ENCODE measurements at places on chromosomes 6 and 20.
A peak's percentile ranks its signal among the peaks of the same experiment; 100 is the strongest.

DNA sequence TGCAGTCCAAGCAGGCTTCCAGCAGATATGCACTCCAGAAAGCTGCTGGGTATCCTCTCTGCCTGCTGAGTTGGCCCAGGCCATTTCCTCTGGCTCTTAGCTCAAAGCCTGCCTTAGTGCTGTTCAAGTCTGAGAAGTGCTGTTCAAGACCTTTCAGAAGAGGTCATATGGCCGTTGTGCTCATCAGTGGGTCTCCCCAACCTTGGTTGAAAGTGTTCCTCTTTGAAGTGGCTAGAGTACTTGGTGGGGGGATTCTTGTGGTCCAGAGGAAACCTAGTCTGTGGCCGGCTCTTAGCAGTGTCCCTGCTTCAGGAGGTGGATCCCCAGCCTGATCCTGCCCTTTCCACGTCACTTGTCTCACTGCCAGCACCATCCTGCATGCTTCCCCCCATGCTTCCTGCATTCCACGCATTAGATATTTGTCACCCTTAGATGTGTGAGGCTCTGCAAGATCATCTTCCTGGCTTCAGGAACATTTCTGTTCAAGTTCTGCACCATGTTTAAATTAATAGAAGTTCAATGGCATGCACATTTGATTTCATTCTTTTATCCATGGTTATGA is 105.0 kb downstream of the FIG4 start:
- no peak for DNase-seq

DNA sequence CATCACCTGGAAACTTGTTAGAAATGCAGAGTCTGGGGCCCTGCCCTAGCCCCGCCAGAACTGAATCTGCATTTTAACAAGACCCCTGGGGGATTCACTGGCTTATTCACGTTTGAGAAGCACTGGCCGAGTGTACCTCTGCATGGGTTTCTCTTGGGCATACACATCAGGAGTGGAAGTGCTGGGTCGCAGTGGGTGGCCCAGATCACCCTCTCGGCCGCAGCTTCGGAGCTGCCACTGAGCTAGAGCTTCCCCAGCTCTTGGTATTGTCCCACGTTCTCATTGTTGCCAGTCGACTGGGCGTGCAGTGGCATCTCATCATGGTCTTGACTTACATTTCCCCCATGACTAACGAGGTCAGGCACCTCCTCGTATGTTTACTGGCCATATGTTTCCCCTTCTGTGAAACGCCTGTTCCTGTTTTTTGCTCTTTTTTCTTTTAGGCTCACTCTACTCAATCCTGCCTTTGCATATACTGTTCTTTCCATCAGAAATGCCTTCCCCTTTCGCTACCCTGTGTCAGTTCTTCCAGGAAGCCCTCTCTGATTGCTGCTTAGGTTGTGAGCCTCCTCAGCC is 3.0 kb upstream of the DLGAP4 start:
- no peak for DNase-seq

- no peak for DNase-seq
Measured at GRCh38 chr6:19424853-19425252, 412.3 kb upstream of the ID4 start.

GRCh38 chr20:20432618-20433286 is 64.8 kb downstream of the INSM1 start:
- no peak for DNase-seq

DNA sequence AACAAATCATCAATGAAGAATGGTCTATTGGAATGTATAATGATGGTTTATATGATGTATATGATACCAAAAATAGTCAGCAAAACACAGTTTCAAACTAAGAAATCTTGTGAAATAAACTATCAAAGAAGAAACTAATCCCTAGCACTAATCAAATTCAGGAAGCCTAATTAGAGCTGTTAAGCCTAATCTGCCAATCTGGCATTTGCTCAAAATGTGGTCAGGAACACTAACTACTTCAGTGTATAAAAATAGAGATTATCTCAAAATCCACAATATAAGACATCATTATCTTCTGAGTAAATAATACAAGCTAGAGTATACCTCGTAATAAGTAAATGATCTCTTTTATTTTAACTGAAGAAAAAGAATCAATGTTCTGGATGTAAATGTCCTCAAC is 12.8 kb upstream of the AKAP7 start:
- DNase-seq: no peak

GRCh38 chr20:18466574-18466893 is 296 bp downstream of the DZANK1 start:
- no peak for DNase-seq

GRCh38 chr6:123507582-123507981 is 129.2 kb downstream of the TRDN start:
- no peak for DNase-seq

- DNase-seq: no peak
Measured at GRCh38 chr20:13276945-13277541, 56.0 kb downstream of the ISM1 start.

GRCh38 chr20:58102744-58103516 is 125.5 kb downstream of the ANKRD60 start:
- DNase-seq: no peak

DNA sequence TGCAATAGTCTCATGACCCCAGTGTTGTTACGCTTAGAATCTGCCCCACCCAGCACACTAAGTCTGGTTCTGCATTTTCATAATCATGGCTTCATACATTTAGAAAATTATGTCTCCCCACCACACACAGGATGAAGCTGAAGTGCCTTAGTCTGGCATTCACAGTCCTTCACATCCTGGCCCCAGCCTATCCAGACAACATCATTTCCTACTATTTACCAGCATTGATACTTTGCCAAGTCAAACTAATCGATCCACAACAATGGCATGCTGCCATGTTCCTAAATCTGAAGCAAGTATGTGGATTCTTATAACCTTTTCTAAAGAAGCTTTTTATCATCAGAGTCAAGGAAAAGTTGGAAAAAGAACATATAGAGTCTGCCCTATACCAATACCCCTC is 132.4 kb upstream of the FBXL4 start:
- DNase-seq: no peak

DNA sequence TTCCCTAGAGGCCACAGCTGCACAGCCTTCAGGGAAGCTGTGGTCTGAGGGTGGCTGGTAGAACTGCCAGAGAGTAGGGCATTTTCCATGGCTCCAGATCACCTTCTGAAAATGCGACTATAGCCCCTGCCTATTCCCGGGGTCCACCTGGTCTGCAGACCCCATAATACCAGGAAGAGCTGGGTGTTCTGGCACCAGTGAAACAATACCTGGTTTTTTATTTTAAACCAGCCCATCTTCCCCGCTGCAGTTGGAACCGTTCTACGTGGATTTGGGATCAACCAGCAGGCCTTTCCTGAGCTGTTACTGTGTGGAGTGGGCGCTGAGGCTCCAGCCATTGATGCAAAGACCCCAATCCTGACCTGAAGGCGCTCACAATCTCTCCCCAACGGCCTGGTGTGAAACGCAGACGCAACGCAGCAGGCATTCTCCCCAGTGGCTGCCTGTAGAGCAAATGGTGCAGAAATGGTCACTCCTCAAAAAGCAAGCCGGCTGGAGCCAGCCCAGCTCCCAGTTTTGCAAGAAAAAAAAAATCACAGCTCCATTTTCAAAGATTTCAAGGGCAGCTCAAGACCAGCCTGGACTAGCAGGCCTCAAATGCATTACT is 11.3 kb downstream of the NPEPL1 start:
- no peak for DNase-seq

DNA sequence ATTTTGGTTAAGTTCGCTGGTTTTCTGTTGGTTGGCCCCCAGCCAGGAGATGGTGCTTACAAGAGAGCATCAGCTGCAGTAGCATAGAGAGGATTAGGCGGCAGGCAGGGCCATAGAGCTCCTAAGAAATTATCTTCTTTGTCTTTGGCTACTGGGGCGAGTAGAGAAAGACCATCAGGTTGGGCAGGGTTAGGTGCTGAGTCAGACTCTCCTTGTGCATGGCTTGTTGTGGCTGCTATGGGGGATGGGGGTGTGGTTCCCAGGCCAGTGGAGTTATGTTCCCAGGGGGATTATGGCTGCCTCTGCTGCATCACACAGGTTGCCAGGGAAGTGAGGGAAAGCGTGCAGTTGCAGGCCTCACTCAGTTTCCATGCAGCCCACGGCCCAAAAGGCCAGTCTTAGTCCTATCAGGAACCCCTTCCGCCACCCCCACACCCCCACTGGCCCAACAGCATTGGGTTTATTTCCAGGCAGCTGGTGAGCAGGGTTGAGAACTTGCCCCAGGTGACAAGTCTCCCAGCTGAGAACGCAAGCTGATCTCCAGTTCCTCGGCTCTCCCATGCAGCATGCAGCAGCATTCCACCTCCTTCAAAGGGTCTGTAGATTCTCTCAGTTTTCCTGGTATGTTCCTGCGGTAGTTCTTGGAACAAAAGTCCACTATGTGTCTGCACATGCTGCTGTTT is 243.7 kb downstream of the UTRN start:
- DNase-seq: peak; percentile 81

- peak; percentile 10 for DNase-seq
Measured at GRCh38 chr6:47405273-47405672, 72.3 kb upstream of the CD2AP start.

DNA sequence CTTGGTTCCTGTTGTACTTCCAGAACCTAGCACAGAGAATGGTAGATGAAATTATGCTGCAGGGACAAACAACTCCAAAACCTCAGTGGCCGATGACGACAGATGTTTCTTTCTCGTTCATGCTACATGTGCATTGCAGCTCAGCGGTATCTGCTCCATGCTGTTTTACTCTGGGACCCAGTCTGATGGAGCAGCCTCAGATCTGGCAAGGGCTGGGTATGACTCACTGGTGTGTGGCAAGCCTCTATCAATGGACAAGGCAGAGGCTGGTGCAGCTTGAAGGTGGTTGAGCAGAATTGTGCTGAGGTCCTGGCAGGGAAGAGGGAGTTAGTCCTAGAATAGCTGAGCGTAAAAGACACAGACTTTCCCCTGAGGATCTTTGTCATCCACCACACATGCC is 10.3 kb upstream of the BLCAP start:
- DNase-seq: peak; percentile 16

GRCh38 chr20:44097521-44098255 is 89.3 kb downstream of the JPH2 start:
- DNase-seq: no peak

DNA sequence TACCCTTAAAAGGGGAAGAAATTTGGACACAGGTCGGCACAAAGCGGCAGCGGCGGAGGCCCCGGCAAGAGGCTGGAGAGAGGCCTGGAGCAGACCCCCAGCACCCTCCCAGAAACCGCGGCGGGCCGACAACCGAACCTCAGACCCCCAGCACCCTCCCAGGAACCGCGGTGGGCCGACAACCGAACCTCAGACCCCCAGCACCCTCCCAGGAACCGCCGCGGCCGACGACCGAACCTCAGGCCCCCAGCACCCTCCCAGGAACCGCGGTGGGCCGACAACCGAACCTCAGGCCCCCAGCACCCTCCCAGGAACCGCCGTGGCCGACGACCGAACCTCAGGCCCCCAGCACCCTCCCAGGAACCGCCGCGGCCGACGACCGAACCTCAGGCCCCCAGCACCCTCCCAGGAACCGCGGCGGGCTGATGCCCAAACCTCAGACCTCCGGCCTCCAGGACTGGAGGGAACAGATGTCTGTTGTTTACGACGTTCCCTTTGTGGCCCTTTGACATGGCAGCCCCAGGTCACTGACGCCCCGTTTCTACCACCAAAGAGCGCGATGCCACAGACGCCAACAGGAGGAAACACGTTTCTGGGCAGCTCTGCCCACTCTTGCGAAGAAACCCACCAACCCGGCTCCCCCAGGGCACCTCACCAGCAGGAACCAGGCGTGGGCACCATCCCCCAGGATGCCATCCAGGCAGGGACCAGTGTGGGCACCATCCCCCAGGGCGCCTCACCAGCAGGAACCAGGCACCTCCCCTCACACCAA is 28.4 kb downstream of the ZBTB46 start:
- DNase-seq: no peak

DNA sequence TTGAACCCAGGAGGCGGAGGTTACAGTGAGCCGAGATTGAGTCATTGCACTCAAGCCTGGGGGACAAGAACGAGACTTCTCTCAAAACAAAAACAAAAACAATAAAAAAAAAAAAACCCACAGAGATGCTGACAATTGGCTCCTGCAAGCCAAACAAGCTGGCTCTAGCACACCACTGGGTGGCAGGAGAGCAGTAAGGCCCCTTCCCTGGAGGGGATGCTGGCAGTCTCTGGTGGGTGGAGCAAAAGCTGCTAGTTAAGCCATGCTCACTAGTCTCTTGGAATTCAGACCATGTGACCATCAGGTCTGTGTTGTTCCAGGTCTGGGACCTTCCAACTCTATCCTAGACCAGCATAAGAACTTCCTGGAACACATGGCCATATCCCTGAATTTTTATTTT is 18.9 kb upstream of the DSN1 start:
- peak; percentile 88 for DNase-seq

- DNase-seq: no peak
Measured at GRCh38 chr6:44837741-44838140, 450.2 kb downstream of the CDC5L start.

- peak; percentile 38 for DNase-seq
Measured at GRCh38 chr20:41137614-41138474, 501 bp downstream of the PLCG1 start.

- no peak for DNase-seq
Measured at GRCh38 chr6:154450498-154450897, 60.0 kb downstream of the CNKSR3 start.

DNA sequence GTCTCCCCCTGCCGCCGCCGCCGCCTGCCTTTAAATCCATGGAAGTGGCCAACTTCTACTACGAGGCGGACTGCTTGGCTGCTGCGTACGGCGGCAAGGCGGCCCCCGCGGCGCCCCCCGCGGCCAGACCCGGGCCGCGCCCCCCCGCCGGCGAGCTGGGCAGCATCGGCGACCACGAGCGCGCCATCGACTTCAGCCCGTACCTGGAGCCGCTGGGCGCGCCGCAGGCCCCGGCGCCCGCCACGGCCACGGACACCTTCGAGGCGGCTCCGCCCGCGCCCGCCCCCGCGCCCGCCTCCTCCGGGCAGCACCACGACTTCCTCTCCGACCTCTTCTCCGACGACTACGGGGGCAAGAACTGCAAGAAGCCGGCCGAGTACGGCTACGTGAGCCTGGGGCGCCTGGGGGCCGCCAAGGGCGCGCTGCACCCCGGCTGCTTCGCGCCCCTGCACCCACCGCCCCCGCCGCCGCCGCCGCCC is 474 bp downstream of the CEBPB start:
- DNase-seq: peak; percentile 54

GRCh38 chr6:11343963-11344723 is 111.7 kb upstream of the NEDD9 start:
- peak; percentile 83 for DNase-seq

GRCh38 chr20:33654680-33655161 is 7.4 kb upstream of the C20orf144 start:
- no peak for DNase-seq

DNA sequence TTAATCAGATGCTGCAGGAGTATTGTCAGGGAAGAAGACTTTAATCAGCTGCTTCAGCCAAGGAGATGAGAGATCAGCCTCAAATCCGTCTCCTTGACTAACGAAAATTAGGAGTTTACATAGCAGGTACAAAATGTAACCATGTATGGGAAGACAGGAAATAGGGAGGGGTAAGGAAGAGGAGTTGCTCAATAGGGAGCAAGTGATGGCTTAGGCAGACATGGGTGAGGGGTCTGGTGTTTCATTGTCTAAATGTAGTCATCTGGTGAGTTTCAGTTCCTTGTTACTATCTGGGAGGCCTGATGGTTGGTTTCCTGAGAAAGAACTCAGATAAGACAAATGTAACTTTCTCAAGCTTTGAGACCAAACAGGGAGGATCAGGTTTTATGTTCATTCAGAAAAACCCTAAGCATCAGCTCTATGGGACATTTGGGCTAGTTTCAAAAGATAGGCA is 217.3 kb upstream of the SULF2 start:
- DNase-seq: no peak

- no peak for DNase-seq
Measured at GRCh38 chr20:18272451-18272850, 15.9 kb upstream of the ZNF133 start.

- no peak for DNase-seq
Measured at GRCh38 chr6:110355727-110356126, 2.4 kb downstream of the METTL24 start.
